ENCODE measurements at places on chromosomes 6 and 20.

DNA sequence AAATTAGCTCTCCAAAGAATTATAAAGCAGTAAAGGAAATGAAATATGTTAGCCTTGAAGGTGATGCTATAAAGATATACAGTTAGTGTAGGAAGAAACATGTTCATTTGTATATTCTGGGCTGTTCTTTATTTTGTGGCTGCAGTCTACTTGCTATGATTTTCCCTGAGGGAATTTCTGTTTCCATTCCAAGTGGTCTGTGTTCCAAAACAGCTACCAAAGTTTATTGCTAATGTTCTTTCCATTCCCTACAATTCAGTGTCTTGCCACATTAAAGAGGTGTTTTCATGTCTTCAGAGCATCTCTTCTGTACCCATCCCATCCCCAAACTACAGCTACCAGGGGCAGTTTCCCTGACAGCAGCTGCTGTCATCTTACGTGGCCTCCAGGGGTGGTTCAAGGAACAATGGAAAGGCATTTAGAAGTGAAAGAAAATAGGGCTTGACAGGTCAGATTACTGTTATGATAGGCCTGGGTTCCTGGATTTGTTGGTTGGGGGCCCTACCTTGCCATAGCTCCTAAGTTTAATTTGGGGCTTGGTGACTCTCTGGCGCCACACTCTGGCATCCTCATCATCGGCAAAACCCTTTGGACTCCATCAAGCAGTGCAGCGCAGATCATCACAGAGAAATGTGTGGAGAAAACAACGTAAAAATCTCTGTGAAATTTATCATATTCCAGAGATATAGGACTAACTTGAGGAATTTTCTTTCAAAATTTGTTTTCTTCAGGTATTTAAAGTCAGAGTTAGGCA lies 33.8 kb upstream of the AIG1 start:
- no peak for DNase-seq

- no peak for DNase-seq
These were observed 199.2 kb upstream of the SUPT3H start for GRCh38 chr6:45576648-45577624.

DNA sequence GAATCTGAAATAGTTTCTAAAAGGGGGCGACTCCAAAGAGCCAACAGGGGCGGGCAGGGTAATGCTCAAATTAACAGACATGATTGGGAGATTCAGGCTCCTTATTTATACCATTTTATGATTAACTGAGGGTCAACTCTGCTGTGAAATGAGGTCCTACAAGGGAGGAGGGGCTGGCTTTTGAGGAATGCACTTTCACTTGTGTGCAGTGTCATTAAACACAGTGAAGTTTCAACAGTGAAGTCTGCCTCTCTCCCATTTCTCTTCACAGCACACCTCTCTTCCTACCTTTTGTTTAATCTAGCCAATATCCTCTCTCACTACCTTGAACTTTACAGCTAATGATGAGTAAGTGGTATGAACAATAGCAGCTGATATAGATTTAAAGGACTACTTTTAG lies 557.3 kb upstream of the CITED2 start:
- DNase-seq, result no peak

- no peak for DNase-seq
These were observed 17.1 kb downstream of the TGM3 start for GRCh38 chr20:2312876-2313275.

GRCh38 chr20:55569084-55569483 lies 436.2 kb downstream of the CBLN4 start:
- no peak for DNase-seq

DNA sequence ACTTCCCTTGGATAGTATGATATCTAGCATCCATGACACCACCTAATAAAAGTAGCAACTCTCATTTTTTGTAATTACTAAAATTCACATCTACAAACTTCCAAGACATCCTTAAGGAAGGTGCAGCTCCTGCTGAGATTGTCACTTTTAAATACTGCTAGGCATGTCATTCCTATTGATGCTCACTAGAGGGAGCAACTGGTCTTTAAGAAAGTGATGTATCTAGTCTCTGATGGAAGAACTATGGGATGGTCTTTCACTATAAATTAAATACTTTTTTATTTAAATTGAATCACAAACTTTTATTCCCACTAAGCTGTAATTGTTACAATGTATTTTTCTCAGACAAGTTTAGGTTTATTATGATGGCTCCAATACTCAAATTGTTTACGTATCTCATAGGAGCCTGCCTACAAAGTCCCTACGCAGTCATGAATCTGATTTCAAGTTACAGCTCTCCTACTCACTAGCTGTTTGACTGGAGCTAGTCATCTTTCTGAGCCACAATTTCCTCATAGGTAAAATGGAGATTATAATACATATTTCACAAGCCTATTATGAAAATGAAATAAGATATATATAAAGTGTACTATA lies 8.1 kb upstream of the TSPYL1 start:
- peak; percentile 13 for DNase-seq

DNA sequence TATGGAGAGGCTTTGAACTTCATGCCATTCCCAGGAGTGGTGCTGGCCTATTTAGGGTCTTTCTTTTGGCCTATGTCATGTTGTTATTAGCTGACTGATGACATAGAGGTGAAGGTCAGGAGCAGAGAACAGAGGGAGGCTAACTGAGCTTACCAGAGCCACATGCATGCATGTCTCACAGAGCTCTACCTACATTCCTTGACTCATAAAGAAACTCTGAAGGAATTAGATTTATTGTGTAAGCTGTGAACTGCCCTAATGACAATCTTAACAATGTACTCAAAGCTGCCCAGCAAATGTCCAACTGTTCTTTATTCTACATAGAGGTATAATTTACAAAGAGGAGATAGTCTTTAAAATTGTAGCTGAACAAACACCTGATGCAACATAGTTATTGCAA lies 192.7 kb upstream of the CNR1 start:
- no peak for DNase-seq

GRCh38 chr20:19770375-19770774 lies 12.3 kb downstream of the RIN2 start:
- DNase-seq, result no peak

- no peak for DNase-seq
These were observed 109.1 kb downstream of the UTRN start for GRCh38 chr6:144394210-144394609.

GRCh38 chr20:4470375-4470774 lies 251.3 kb upstream of the PRND start:
- DNase-seq, result no peak

GRCh38 chr20:63234693-63235398 lies 859 bp upstream of the BIRC7 start:
- DNase-seq, result no peak
